ENCODE measurements at places on chromosomes 12 and 14.

DNA sequence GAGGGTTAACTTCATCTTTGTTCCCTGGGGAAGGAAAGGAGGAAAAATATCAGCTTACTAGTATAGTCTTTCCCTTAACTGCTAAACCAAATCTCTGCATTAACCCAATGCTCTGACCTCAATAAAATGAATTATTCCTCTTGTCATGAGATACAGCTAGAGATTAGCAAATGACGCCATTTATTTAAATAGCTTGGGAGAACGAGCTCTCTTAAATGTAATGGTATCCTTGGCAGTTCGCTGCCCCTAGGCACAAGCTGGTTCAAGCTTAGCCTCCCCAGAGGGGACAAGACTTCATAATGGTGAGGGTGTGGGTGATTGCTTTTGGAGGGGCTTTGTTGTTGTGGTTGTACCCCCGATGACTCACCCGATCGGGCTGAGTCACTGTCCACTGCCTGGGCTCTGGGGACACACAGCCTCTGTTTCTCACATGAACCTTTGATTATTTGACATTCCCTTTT is 19.6 kb downstream of the FNTB start:
- no peak for DNase-seq

DNA sequence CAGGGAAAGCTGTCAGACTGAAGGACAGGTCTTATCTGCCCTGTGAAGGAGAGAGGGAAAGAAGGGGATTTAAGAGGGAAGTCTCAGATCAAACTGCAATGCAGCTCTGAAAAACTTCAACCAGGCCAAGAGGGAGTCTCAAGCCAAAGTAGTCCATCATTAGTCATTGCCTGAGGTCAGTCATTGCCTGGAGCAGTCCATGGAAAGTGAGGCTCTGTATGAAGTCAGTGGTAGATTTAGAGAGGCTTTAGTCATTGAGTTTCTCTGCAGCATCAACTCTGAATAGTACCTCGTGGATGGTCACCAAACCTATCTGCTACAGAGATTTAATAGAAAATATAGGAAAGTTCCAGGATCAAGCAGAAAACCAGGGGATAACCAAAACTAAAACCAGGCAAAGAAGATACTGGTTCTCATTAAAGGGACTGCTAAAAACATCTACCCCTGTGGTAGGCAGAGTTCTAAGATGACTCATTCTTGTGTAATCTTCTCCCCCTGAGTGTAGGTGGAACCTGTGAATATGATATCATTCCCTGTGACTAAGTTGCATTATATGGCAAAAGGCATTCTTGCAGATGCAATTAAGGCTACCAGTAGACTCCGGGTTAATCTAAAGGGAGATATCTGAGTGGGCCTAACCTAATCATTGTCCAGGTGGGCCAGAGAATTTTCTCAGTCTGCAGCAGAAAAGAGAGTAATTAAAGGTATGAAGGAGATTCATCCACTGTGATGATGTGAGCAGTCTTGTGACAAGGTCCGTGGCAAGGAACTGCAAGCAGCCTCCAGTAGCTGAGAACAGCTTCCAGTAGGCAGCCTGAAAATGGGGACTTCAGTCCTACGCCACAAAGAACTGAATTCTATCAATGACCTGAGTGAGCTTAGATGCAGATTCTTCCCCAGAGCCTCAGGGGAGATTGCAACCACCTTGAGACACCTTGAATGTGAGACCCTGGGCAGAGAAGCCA is 123.1 kb downstream of the GALC start:
- DNase-seq: peak; percentile 68

DNA sequence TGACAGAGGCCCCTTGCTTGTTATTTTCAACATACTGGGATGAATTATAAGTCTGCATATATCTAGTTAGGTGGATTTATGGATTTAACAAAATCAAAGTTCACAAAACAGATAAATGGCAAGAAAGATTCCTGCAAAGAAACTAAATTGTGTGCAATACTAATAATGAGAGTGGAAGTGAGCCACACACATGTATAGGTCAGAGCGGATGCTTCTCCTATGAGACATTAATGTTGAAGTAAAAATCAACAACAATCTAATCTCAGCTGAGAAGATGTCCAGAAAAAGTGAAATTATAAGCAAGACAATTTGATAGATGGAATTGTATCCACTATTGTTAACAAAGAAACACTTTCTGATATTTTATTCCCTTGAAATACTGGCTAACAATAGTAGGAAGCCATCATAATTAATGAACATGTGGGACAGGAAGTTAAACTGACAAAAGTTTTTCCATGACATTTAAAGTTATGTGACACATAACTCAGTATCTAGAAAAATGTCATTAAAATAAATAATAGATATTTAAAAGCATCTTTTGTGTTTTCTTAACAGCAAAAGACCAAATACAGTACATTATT is 39.7 kb downstream of the RAD51B start:
- DNase-seq: no peak

GRCh38 chr14:75926431-75927115 is 55.2 kb downstream of the TGFB3 start:
- no peak for DNase-seq

DNA sequence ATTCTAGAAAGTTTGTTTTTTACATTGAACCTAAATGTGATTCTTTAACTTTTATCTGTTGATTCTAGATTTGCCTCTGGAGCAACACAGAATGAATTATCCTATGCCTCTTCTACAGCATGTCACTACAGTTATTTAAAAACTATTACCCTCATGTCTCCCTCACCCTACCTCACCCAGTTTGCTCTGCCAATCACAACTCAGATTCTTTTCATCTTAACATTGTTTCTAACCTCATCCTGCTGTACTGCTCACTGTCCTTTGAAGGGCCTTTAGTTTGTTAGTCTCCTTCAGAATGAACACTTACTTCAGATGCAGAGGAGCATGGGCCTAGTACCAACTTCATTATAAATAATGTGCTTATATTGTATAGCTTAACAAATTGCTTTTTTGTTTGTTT is 21.5 kb downstream of the YLPM1 start:
- no peak for DNase-seq

GRCh38 chr14:79544698-79545070 is 666.6 kb downstream of the DIO2 start:
- no peak for DNase-seq

DNA sequence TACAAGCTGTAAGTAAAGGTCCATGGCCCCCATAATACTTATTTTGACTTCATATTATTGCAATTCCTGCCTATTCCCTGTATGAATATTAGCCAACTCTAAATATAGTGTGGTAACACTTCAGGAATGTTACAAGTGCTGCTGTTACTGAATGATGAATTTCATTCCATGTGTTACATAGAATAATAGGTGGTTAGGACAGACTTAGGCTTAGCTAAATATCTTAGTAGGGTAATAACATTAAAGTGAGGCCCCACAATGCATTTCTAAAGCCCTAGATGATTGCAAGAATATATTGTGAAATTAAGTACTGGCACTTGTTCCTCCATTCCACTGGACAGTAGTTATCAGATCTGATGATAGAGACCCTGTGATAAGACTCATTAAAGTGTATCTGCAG is 182.7 kb downstream of the PCNX1 start:
- no peak for DNase-seq

GRCh38 chr14:34247605-34248004 is 214.4 kb downstream of the SPTSSA start:
- DNase-seq: no peak

GRCh38 chr14:103858063-103858781 is 10.8 kb upstream of the PPP1R13B start:
- DNase-seq: no peak

DNA sequence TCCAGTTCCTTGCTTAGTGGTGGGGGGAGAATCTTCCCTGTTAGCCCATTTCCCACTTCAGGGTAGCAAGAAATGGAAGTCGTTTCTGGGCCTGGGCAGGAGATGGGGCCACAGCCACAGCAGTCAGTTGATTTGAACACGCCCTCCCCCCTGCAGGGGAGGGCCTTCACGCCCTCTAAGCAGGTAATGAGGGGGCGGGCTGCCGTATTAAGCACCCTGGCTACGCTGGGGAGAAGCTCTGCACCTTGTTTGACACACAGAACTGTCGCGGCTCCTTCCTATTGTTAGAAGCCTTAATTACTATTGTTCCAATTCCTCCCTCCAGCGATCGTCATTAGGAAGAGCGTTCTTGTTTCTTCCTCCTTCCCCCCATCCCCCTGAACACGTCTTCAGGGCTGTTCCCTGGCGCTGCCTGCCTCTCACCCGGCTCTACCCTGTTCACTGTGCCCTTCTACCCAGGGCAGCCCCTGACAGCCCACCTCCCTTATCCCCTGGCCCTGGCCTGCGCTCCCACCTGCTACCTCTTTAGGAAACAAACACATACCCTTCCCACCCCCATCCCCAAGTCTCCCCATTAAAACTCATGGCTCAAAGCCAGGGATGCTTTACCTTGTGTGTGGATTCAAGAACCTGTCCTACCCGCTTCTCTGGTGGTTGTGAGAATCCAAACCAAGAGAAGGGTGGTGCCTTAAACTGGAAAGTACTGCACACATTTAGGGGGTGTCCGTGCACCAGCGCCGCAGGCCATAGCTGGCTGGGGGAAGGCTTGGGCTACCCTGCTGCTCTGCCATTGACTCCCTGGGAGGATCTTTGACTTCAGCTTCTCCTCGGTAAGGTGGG is 137.6 kb downstream of the TSPAN9 start:
- DNase-seq: no peak

GRCh38 chr12:29157486-29157946 is 8.4 kb downstream of the FAR2 start:
- no peak for DNase-seq

DNA sequence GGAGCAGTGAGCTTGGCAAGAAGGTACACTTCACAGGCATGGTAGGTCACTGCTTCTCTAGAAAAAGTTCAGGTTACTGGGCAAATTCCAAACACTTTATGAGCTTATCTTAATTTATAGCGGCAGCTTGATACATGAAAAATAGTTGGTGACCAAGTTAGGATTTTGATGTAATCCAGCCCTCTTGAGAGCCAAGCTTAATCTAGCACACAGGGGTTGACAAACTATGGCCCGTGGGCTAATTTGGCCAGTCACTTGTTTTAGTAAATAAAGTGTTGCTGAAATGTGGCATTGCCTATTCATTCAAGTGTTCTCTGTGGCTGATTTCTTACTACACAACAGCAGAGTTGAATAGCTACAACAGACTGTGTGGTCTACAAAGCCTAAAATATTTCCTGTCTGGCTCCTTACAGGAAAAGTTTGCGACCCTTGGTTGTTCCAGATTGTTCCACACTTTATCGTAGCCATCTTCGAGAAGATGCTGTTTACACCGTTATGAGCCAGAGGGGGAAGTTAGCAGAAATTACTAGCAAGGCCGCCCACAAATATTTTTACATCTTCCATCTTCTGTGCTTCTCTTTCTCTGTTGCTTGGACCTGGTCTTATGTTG is 120.9 kb downstream of the DAAM1 start:
- DNase-seq: no peak

- DNase-seq: no peak
Measured at GRCh38 chr14:72894623-72895378, 900 bp upstream of the DPF3 start.

- DNase-seq: no peak
Measured at GRCh38 chr14:74982661-74983060, 20.1 kb upstream of the EIF2B2 start.

GRCh38 chr14:20720741-20721140 is 24.9 kb upstream of the EDDM3A start:
- no peak for DNase-seq

- DNase-seq: no peak
Measured at GRCh38 chr12:65667932-65668331, 156.4 kb upstream of the HMGA2 start.

DNA sequence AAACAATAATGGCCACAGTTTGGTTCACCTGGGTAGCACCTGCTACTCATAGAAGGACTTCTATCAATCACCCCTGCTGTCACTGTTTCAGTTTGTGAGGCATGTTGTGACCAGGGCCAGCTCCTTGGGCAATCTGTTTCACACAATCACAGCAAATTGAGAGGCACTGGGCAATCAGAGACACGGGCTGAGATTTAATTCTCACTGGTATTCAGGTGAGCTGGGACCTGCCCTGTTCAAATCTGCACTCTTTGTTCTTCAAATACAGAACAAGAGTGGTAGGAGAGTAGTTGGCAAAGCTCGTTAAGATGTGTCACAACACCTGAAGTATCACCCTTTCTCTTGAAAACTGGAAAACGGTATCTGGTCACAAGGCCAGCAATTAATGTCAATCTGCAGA is 57.8 kb upstream of the NAP1L1 start:
- DNase-seq: no peak

Data from RCC 7860 (cell line).